ENCODE measurements at places on chromosomes 2 and 18. TPM values are rescaled to one million over a fixed set of nuclear protein-coding genes. Genes with fewer than 3 reads are reported as not detected.

DNA sequence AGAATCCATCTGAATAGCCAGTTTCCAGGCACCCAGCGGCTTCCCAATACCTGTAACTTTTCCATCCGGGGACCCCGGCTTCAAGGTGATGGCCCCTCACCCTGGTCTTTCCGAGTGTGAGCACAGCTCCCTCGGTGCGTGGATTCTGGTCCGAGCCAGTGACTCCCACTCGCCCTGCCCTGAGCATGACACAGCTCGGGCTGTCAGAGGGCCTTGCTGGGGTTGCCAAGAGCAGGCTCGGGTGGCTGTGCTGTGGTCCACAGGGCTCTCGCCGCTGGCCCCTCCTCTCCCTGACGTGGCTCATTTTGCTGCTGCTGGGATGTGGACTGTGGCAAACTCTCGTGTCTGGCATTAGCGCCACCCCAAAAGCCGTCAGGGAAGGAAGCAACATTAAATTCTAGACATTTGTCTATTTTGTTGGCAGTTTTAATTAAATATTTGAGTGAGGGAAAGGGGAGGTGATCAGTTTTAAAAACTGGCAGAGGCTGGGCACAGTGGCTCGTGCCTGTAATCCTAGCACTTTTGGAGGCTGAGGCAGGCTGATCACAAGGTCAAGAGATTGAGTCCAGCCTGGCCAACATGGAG is 5.6 kb upstream of the ESPNL start:
- no peak for DNase-seq

GRCh38 chr2:37143974-37144373 is 12.8 kb downstream of the EIF2AK2 start:
- DNase-seq: no peak

DNA sequence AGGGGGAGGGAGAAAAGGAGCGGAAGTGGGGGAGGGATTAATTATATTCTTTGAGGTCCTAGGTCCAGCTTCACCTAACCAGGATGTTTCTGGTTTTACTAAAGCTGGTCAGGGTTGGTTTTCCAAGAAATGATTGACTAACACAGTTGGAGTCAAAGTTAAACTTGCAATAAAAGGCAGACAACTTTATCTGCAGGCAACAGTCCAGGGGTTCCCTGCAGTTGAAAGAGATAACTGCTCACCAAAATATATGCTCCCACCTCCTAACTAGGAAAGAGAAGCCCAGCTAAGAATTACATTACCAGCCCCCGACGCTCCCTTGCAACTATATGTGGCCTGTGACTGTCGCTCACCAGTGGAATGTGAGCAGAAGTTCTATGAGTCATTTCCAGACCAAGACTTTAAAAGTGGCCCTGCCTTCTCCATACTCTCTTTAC is 140.0 kb upstream of the PKDCC start:
- peak; percentile 89 for DNase-seq

DNA sequence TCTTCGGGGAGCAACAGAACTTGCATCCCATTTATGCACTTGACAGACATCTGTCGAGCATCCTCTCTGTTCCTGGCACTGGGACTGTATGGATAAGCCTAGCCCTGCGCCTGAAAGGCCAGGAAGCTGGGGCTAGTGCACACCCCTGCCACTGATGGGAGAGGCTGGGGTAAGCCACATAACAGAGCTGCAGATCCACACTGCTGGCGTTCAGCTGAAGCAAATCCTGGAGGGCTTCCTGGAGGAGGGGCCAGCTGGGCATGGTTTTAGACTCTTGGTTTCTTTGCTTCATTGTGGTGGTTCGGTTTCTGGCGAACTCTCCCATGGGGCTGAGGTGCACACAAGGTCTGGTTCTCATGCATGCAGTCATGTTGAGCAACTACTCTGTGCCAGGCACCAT is 45.5 kb upstream of the FOSL2 start:
- no peak for DNase-seq

DNA sequence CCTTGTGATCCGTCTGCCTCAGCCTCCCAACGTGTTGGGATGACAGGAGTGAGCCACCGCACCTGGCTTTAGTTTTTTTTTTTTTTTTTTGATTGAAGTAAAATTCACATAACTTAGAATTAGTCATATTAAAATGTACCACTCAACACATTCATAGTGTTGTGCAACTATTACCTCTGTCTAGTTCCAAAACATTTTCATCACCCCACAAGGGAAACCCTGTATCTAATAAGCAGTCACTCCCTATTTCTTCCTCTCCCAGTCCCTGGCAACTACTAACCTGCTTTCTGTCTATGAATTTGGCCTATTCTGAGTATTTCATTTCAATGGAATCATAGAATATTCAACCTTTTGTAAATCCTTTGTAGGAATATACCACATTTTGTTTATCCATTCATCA is 123.9 kb upstream of the FAM117B start:
- DNase-seq: peak; percentile 51

GRCh38 chr2:73611867-73612266 is 30.4 kb downstream of the NAT8 start:
- no peak for DNase-seq

DNA sequence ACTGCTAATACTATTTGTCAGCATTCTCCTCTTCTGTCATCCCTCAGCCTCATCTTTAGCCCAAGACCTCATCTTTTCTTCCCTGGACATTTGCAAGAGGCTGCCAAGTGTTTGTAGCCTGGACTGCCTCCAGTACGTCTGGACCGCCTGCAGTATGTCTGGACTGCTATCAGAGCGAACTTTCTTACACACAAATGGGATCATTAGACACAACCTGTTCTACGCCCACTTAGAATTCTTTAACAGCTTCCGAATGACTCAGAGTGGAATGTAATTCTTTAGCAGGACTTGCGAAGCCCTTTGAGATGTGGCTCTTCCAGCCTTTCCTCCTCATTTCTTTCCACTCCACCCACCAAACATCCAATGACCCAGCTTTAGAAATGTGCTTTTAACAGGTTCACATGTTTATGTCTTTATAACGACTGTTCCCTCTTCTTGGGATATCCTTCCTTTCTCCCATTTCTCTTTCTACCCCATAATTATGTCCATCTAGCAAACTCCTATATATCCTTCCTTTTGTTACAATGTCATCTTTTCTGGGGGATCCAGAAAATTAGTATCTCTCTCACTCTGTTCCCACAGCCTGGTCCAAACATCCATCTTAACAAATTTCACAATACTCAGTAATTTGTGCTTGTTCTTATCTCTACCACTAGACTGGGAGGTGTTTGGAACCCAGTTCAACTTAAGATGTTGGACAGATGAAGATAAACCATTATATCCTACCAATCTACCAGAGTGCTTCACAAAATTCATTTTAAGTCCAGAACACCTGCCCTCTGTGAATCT is 171.3 kb upstream of the PGAP1 start:
- DNase-seq: peak; percentile 79

DNA sequence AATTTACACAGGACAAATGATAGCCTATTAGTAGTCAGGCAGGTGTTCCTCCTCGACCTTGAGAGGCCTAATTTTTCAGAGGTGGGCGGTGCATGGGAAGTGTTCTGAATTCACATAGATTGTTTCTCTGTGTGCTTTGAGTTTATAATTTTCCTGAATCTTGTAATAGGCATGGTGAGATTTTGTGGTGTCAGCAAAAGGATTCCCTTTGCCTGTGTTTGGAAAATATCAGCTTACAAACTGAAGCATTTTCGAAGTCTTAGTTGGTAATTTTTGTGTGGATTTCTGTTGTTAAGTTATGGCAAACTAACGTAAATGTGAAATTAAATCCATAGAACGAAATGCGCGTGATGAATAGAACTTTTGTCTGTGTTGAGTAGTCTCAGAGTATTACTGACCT is 194.0 kb upstream of the RBMS1 start:
- no peak for DNase-seq

Gene EMILIN1
- 0.69 TPM for total RNA-seq

Gene CMPK2
- total RNA-seq: 9.0 TPM

Gene PTCD3
- 125 TPM for total RNA-seq

Gene SIX2
- total RNA-seq: 0.35 TPM

Gene TAF1B
- 30.5 TPM for total RNA-seq

Measured in renal cortical epithelial cell (primary cell).